ENCODE measurements at places on chromosomes 6 and 20. TPM values are rescaled to one million over a fixed set of nuclear protein-coding genes. Genes with fewer than 3 reads are reported as not detected.

- H3K27ac ChIP-seq = no peak overlapping the region
- no peaks in the 10 kb centered on the region for H3K4me1 ChIP-seq
- no peaks in the 10 kb centered on the region for H3K36me3 ChIP-seq
- no peaks in the 10 kb centered on the region for H3K27me3 ChIP-seq
- no peak overlapping the region for H3K4me3 ChIP-seq
Measured at GRCh38 chr6:152086223-152086873, 278.9 kb downstream of the ESR1 start.

- H3K4me3 ChIP-seq = no peak overlapping the region
- no peak for DNase-seq
- H3K27me3 ChIP-seq = peaks cover 15% of the 10 kb centered on the region
- no peak overlapping the region for H3K27ac ChIP-seq
- no peaks in the 10 kb centered on the region for H3K36me3 ChIP-seq
Measured at GRCh38 chr20:58184984-58185383, 43.5 kb downstream of the ANKRD60 start.

- no peaks in the 10 kb centered on the region for H3K27me3 ChIP-seq
- H3K4me1 ChIP-seq = no peaks in the 10 kb centered on the region
- H3K27ac ChIP-seq = no peak overlapping the region
- H3K4me3 ChIP-seq = no peak overlapping the region
- H3K36me3 ChIP-seq = no peaks in the 10 kb centered on the region
Measured at GRCh38 chr6:16205377-16206144, 32.8 kb upstream of the GMPR start.

- no peaks in the 10 kb centered on the region for H3K36me3 ChIP-seq
- peaks cover 17% of the 10 kb centered on the region for H3K4me1 ChIP-seq
- peak overlapping the region; percentile 63 for H3K27ac ChIP-seq
- no peaks in the 10 kb centered on the region for H3K27me3 ChIP-seq
- H3K4me3 ChIP-seq = no peak overlapping the region
Measured at GRCh38 chr6:89951574-89952104, 57.4 kb downstream of the GJA10 start.

- H3K27me3 ChIP-seq = no peaks in the 10 kb centered on the region
- H3K36me3 ChIP-seq = no peaks in the 10 kb centered on the region
- no peak overlapping the region for H3K27ac ChIP-seq
- no peak overlapping the region for H3K4me3 ChIP-seq
Measured at GRCh38 chr6:112576423-112576822, 229.3 kb downstream of the RFPL4B start.

DNA sequence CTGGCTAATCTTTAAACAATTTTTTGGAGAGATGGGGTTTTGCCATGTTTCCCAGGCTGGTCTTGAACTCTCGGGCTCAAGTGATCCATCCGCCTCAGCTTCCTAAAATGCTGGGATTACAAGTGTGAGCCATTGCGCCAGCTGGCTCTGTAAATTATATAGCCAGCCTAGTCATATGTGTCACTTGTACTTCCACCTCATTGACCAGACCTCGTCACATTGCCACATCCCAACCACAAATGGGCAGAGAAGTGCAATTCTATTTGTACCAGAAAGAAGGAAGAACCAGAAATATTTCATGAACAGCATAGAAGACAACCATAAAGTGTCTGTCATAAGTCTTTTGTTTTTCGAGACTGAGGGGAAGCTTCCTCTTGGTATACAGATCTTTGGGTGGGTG lies 304.9 kb upstream of the RNF24 start:
- H3K36me3 ChIP-seq = no peaks in the 10 kb centered on the region
- H3K4me1 ChIP-seq = no peaks in the 10 kb centered on the region
- no peak overlapping the region for H3K27ac ChIP-seq
- no peak for DNase-seq
- H3K27me3 ChIP-seq = no peaks in the 10 kb centered on the region

DNA sequence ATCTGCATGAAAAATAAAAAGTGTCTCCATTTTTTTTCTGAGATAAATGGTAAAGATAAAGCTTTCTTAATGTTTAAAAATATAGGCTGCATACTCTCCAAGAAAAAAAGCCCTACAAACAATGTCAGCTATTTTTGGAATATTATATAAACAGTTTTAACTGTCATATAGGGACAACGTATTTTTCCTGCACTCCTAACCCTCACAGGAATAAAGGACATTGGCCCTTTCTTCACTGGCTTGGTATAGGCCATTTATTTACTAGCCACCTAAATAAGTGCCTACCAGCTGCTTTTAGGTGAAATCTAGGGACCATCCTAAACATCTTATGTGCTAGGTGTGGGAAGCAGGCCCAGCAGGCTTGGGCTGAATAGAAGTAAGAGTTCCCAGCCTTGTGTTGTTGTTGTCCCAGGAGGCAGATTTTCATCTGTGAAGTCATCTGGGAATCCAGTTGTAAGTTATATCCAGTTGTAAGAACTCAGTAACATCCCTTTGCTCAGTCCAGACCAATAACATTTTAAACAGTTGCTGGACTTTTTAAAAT lies 21.3 kb downstream of the FOXO3 start:
- no peak for DNase-seq
- peaks cover 79% of the 10 kb centered on the region for H3K4me1 ChIP-seq
- no peaks in the 10 kb centered on the region for H3K27me3 ChIP-seq
- peak overlapping the region; percentile 68 for H3K27ac ChIP-seq
- H3K36me3 ChIP-seq = no peaks in the 10 kb centered on the region

GRCh38 chr6:44702292-44702691 lies 314.8 kb downstream of the CDC5L start:
- no peaks in the 10 kb centered on the region for H3K27me3 ChIP-seq
- H3K27ac ChIP-seq = no peak overlapping the region
- no peak overlapping the region for H3K4me3 ChIP-seq

The CENPW gene
- polyA plus RNA-seq = 1.7 TPM

The HLA-F gene
- polyA plus RNA-seq = 12.4 TPM

The TNF gene
- polyA plus RNA-seq = 0.06 TPM

The ULBP2 gene
- 0.15 TPM for polyA plus RNA-seq

The PNLDC1 gene
- polyA plus RNA-seq = 0.58 TPM

The TAP1 gene
- polyA plus RNA-seq = 14.3 TPM
